T follicular helper cell (primary cell): ENCODE measurements at places on chromosomes 2 and 18.

- DNase-seq = no peak
Measured at GRCh38 chr2:74089816-74090745, 57.6 kb downstream of the BOLA3 start.

- DNase-seq = no peak
Measured at GRCh38 chr2:105618351-105618659, 126.4 kb upstream of the NCK2 start.

DNA sequence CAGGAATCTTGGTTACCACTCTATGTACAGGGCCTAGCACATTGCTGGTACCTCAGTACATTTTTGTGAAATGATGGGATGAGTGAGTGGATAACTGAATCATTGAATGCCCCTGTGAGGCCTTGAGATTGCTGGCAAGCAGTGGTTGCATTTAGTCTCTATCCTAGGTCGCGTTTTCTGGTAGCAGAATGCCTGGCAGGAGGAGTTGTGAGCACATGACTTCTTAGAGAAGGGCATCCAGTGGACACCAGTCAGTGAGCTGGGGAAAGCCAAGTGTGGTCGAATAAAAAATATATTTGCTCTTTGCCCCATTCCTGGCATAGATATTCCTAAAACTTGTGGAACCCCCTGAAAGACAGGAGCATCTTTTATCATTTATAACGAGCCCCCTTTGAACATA is 61.8 kb upstream of the SMAD2 start:
- no peak for DNase-seq

GRCh38 chr2:18373081-18373480 is 187.4 kb downstream of the RDH14 start:
- DNase-seq = no peak

DNA sequence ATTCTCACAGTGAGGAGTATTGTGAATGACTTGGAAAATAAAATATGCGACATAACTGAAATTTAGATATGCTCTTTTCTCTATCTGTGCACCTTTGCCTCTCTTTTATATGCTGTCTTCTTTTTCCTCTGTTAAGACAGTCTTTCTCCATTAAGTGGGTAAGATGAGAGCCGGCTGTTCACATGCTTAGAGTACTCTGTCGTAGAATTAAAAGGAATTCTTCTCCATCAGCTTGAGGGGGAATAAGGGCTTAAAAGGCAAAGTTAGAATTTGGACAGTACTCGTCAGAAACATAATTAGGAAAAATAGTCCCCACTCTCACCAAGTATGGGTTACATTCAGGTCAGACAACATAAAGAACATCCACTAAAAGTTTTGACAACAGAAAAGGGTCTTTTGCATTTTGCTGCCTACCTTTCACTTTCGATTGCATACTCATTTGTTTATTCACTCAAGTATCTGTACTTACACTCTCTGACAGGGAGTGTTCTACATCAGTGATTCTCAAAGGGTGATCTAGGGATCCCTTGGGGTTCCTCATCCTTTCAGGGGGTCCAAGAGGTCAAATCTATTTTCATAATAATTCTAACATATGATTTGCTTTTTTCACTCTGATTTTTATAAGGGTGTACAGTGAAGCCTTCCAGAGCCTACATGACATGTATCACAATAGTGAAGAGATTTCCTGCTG is 48.0 kb downstream of the ARHGAP15 start:
- DNase-seq = no peak

GRCh38 chr2:108355906-108356734 is 21.6 kb upstream of the SULT1C4 start:
- DNase-seq = no peak

- peak; percentile 58 for DNase-seq
Measured at GRCh38 chr2:113370478-113371091, 66.9 kb upstream of the ZNG1B start.

DNA sequence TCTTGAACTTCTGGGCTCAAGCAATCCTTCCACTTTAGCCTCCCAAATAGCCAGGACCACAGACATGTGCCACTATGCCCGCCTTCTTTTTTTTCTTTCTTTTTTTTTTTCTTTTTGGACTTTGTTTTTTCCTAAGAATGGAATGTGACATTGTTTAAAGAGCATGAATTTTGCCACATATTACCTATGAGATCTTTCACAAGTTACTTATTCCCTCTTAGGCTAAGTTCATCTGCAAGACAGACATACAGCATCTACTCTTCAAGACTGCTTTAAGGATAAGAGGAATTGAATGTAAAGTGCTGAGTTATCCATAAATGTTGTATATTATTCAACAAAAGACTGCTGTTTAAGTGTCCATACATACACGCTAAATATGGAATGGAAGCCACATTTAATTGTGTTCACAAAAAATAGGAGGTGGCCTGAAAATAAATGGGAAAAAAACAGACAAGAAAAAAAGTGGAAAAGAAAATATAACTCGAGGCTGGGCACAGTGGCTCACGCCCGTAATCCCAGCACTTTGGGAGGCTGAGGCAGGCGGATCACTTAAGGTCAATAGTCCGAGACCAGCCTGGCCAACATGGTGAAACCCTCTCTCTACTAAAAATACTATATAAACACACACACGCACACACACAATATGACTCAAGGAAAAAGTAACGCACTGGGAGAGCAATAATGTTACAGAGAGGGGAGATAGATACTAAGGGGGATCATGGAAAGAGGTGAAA is 3.2 kb upstream of the PPM1G start:
- DNase-seq = no peak

DNA sequence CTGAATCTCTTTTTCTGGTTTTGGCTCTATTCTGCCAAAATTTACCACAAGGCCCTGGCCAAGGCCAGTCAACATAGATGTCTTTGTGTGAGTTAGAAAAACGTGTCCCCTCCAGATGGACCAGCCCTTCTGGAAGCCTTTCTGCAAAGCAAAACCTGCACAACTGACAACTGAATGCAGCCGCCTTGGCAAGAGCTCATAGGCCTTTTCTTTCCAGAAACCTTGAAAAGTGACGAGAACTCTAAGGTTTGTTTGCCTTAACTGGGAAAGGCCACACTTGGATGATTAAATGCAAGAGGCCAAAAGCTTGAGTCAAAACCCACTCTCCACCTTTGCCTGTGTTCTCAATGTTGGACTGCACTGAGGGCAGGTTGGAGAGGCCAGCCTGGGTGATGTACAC is 103.9 kb downstream of the COLEC12 start:
- no peak for DNase-seq

DNA sequence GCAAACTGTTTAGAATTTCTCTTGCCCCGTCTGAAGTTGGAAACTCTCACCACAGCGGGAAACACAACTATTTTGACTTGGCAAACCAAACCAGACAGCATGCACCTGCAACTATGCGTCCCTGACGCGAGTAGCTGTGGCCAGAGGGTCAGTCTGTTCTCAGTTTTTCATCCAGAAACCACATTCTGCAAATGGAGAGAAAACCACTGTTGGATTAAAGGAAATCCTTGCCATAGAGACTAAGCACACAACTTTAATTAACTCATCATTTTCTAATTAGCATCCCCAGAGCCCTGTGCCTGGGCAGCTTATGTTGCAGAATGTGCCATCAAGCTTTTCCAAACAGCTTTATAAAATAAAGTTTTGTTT is 415.7 kb upstream of the TCF4 start:
- DNase-seq = no peak

- DNase-seq = no peak
Measured at GRCh38 chr2:157836531-157836930, 39.6 kb downstream of the ACVR1 start.

GRCh38 chr2:794554-795241 is 117.5 kb upstream of the TMEM18 start:
- no peak for DNase-seq

DNA sequence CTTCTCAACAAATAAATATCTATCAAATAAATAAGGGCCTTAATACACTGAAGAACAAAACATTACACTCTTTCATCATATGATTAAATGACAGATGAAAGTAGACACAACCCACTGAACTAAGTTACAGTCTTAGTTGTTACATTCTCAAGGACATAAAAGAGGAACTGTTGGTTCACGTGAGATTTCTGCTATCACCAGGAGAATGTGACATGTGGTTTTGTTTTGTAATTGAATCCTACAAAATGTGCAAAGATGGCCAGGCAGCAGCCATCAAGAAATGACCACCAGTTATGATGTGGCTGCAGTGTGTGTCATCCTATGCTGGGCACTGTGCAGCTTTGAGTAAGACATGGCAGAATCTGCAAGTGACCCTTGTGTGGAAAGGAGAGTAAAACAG is 310.6 kb upstream of the PIK3C3 start:
- DNase-seq = no peak

GRCh38 chr18:59268721-59269562 is 4.3 kb downstream of the RAX start:
- no peak for DNase-seq

- no peak for DNase-seq
Measured at GRCh38 chr2:1341404-1342120, 71.7 kb upstream of the TPO start.

GRCh38 chr18:33923980-33924379 is 300.7 kb downstream of the NOL4 start:
- no peak for DNase-seq

DNA sequence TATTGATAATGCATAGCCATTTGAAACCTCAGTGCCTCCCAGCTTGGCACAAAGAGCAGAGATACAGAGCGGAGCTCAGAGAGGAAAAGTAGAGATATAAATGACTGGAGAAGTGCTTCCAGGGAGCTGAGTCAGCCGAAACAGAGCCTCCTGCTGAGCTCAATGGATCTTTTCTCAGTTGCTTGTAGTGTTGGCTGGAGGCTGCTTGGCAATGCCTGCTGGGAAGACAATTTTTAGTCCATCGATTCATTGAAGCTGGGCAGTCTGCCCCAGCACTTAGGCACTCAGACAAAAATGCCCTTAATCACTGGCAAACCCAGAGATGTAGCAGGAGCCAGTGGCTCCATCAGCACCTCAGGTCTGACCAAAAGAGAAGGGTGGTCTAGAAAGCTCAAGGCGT is 81.3 kb upstream of the SETBP1 start:
- no peak for DNase-seq

DNA sequence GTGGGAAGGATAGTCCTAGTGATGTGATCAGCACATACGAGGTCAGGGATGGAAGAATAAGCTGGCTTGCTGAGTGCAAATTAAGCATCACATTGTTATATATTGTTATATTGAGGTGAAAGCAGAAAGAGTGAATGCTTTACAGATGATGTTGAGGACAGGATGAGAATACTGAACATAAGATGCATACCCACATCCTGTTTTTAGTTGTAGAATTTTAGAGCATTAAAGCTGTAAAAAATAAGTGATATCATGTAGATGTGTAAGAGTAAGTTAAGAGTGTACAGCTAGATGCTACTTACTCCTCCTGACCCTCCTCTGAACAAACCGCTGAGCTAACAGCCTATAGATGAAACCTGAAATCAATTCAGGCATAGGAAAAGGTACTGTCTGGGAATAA is 271.0 kb upstream of the KCNJ3 start:
- DNase-seq = no peak

DNA sequence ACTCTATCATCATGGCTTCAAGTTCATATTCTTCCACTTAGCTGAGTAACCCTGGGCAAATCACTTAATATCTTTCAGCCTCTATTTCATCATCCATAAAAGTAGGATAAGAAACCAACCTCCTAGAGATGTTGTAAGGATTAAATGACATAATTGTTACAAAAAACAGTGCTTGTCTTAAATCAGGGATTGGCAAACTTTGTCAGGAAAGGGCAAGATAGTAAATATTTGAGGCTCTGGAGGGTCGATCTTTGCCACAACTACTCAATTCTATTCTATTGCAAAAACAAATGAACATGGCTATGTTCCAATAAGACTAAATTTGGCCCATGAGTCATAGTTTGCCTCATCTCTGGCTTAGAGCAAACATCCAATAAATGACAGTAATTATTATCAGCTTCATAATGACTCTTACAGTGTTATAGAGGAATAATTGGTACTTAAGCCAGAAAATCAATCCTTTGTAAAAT is 184.7 kb downstream of the SATB2 start:
- DNase-seq = no peak

- no peak for DNase-seq
Measured at GRCh38 chr2:219679041-219679440, 51.6 kb downstream of the SLC4A3 start.

- DNase-seq = no peak
Measured at GRCh38 chr18:74395648-74396154, 61.4 kb downstream of the DIPK1C start.

DNA sequence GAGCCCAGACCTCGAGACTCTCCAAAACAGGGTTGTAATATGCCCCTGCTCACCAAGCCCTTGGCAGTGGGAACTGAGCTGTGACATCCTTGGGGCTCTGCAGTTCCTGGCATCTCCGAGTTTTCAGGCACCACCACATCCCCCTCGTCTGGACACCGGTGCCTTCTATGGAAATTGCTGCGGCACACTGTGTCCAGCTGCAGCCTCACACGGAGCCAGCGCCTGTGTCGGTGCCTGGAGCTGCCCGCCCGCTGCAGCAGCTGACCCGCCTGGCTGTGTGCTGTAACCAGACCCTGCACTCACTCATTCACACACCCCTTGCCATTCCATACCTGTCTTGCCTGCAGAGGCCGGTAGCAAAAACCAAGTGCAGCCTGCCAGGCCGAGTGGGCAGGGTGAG is 11.8 kb downstream of the IWS1 start:
- no peak for DNase-seq

DNA sequence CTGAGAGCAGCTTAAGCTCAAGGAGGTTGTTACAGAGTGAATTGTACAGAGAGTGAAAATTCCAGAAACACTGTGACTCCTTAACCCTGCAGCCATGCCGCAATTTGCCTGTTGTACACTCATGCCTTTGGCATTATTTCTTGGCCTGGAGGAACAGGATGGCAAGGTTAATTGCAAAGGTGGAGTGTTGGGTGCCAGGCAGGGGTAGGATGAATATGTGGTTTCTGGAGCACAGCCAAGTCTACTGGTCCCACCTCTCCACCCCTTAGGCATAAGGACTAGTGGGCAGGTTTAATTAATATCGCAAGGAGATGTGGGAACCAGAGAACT is 250.2 kb downstream of the LRRTM1 start:
- no peak for DNase-seq

- DNase-seq = no peak
Measured at GRCh38 chr2:180653481-180653880, 326.9 kb upstream of the UBE2E3 start.

GRCh38 chr18:615092-615521 is 18.3 kb downstream of the CLUL1 start:
- no peak for DNase-seq

GRCh38 chr2:142218471-142218870 is 87.7 kb upstream of the LRP1B start:
- no peak for DNase-seq

DNA sequence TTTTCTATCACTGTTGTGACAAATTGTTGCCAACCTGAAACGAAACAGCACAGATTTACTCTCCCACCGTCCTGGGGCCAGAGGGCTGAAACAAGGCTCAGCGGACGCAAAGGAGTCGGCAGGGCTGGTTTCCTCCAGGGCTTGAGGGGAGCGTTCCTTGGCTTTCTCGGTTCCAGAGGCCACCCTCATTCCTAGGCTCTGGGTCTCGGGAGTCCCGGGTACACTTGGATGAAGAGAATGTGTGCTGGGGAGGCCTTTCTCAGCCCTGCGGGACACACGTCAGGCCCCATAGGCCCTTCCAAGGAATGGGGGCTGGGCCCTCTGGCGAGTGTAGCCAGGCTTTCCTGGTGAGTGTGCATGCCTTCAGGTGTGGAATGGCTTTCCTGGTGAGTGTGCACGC is 287.3 kb upstream of the HS6ST1 start:
- no peak for DNase-seq
